AG08395 (cell line): ENCODE measurements at places on chromosomes 2 and 18.

DNA sequence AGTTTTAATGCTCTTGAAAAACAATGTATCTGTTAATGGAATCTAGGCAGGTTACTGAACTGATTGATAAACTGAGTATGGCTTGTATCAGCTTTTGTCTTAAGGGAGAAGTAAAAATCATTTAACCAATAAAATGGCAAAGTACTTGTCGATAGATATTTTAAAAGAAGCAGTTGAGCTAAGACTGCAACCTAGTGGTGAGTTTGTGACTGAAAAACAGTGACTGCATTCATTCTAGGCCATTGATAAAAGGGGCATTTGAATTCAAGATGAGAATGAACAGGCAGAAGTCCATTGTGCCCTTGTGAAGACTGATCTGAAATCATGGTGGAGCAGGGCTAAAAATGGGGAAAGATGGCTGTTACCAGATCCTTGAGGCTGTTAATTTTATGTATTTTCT lies 59.4 kb upstream of the MSTN start:
- no peak for DNase-seq

DNA sequence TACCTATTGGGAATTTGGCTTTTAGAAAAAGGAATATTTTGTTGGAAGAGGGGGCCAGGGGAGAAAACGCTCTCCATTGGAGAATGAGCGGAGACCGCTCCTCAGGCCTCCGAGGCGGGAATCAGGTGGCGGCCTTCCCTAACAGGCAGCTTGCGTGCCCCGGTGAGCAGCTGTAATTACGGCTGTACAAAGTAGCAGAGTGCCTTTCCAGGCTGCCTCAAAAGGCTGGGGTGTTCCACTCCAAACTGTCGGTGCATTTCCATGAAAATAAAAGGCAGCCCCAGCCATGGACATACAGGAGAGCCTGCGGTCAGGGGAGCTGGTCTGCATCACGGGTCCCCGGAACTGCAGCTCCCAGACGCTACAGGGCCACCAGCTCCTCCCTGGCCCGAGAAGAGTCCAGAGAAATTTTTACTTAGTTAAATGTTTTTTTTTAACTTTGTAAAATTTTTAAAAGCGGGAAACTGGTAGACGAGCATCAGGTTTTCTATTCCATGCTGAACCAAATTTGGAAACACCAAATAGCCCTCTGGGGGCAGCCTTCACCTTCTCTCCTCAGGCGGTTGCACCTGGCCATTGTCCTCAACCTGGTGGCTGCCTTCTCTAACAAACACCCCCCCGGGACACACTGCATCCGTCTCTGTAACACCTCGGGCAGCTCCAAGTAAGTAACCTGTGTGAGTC lies 209.3 kb upstream of the SALL3 start:
- no peak for DNase-seq

DNA sequence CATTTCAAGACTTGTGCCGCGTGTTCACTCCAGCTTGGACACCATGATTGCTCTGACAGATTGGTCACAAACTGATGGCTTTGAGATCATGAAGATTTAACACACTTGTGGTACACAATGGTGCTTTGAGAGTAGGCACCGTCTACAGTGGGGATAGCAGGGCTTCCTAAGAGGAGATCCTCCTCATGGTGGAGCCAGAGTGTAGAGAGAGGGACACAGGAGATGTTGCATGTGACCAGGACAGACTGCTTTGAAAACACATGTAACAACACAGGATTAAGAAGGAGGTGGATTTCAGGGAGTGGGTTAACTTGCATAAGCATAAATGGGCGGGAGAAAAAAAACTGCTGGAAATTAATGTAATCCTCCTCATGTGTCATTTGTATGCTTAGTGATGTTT lies 95.7 kb upstream of the LINC00305 start:
- DNase-seq, result no peak

DNA sequence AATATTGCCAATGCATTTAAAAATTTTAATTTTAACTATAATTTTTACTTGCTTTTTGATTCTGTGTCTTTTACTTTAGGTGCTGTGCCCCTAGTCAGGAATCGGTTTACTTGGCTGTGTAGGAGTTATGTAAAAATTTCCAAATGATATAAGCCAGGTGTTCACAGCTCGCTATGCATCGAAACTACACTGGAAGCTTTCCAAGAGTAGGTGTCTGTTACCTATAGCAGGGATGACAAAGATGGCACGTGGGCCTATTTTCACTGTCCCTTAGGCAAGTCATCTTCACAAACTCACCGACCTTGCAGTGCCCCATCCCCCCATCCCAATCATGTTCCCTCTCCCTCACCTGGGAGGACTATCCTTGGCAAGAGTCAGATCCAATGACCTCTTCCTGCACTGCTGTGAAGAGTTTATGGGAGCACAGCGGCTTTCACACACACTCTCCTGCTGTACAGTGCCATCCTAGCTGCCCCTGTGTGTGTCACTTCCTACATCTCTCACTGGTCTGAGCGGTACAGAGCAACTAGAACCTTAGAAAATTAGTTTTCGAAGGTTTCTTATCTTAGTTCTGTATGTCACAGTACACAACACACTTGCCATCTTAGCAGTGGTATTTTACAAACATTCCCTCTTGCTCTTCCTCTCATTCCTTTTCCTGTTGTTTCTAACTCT lies 49.2 kb upstream of the NAB1 start:
- DNase-seq, result no peak

- DNase-seq, result no peak
Measured at GRCh38 chr18:70220628-70221027, 15.1 kb upstream of the RTTN start.

DNA sequence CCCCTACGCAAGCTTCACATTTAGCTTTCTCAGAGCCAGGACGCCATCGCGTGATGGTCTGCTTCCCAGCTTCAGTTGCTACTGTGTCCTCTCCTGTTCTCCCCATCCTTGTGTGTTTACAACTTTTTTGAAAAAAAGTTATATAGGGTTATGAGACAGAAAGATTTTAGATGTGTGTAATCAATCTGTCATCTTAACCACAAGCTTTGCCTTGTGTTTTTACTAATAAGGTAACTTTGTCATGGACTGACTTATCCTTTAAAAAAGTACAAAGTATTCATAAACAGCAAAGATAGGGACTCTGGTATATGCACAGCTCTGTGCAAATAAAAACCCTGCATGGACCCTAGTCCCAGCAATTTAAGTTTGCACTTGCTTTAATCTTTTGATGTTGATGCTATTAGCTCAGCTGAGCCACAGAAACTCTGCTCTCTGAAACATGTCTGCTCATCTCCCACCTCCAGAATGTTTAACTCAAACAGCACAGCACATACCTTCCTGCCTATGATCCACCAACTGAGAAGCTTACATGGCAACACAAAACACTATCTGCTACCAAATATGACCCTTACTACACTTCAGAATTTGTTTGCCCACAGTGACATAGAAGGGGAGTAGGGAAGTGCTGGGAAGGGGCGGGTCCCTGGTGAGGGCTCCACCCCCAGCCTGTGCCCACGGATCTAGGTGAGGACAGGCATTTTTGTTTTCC lies 42.7 kb downstream of the SAP130 start:
- no peak for DNase-seq

GRCh38 chr2:46337208-46337994 lies 40.2 kb downstream of the EPAS1 start:
- no peak for DNase-seq

DNA sequence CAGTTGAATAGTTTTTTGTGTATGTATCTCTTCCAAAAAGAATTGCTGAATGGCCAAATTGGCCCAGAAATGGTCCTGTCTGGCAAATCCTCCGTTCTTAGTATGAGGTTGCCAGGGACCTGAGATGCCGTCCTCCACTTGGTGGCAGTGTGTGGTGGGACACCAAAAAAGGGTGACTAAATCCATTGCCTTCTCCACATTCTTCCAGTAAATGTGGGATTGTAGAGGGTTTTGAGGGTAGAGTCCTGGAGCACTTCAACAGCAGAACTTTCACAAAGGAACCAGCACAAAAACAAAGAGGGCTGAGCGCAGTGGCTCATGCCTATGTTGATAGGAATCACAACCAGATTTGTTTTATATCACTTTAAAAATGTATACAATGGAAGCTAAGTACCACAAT lies 199.9 kb downstream of the BCL2 start:
- DNase-seq, result peak; percentile 63

DNA sequence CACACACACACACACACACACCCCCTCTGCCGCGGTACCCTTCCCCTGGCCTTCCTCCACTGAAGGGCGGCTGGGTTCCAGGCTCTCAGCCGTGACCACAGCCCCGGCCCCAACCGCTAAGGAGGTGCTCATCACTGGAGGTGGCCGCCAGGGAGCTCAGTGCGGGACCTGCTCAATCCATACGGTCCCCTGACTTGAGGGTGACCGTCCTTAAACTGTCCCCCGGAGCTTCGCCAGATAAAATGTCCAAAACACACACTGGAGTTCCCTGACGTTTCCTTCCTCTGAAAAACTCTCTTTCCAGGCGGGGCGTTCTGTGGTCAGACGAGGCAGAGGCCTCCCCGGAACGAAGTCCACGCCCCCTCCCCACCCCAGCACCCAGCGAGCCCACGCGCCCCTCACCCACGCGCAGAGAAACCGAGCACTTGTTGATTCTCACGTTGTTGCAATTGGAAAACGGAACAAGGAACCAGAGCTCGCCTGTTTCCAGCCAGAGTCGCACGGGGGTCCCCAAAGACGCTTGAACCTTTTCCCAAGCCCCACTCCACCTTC lies 1.4 kb downstream of the MBP start:
- no peak for DNase-seq

GRCh38 chr2:17780546-17780945 lies 26.6 kb downstream of the GEN1 start:
- DNase-seq, result no peak

DNA sequence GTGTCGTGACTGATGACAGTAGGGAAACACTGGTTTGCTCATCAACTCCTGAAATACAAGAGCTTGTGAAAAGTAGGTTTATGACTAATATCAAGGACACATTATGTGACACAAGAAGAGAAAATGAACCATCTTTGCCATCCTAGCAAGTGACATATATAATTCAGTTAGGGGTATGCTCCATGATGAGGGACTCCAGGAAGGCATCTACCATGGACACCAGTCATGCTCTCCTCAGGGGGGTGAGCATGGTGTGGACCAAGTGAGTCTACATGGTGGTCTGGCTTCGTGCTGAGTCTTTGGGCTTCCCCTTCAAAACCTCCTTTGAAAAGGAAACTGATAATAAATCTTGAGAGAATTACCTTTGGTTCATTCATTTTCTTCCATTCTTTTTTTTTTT lies 11.7 kb upstream of the SERPINB5 start:
- DNase-seq, result no peak

GRCh38 chr2:174368691-174369090 lies 26.8 kb upstream of the SCRN3 start:
- no peak for DNase-seq

DNA sequence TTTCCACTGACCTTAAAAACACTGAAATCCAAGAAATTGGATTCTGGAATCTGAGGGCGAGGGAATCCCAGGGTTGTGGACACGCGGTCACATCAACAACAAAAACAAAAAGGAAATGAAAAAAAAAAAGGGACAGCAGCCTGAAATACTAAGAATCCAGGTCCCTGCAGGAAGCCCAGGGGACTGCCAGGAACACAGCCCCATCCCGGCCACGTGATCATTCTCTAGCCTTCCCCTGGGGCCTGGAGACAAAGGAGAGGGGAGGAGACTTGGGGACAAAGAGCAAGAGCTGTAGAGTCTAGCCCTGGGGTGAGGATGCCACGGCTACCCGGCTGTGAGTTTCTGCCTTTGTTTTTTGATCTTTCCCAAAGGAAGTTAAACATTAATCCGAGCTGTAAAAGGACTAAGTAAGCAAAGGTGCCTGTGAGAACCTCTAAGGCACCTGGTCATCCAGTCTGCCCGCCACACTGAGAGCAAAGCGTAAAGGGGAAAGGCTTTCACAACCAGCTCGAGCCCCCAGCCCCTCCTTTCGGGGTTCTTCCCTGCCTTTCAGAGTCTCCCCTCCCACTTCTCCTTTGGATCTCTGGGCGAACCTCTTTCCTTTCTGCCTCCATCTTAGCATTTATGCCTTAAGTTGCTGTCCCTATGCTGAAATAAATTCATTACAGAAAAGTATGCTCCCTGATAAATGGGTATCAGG lies 57.9 kb upstream of the MSH2 start:
- peak; percentile 75 for DNase-seq

DNA sequence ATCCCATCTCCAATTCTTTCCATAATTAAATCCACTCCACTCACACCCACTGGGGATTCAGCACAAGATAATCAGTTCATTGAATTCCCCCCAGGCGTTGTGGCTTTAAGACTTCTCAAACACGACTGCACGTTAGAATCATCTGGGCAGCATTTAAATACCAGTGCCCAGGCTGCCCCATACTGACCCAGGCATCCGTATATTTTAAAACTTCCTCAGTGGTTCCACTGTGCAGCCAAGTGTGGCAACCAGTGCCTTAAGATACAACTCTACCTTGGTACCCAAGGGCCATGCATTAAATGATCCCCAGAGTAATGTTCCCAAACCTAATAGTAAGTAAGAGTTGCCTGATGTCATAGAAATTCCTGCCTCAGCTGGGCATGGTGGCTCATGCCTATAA lies 54.3 kb upstream of the BZW1 start:
- DNase-seq, result no peak

DNA sequence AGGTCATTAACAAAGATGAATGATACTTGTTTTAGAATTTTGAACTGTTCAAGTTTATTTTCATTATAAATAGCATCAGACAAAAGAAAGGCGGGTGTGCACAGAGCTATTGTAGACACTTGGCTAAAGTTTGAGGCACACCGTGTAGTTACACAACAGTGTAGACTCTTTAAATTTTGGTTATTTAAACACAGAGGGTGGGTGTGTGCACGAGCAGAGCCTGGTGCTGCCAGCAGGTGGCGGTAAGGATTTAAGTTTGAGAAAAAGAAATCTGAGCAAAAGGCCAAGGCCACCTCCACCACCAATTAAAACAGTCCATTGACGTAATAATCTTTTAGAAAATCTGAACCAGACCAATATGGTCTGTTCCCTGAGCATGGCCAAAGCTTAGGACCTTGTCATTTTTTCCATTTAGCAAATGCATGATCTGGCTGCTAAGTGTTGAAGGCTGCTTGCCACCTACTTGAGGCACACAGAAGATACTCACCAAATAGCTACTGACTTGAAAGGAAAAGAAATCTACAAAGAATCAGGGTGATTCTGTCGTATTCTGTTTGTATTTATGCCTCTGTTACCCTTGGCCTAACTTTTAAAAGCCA lies 14.3 kb downstream of the COPS7B start:
- peak; percentile 52 for DNase-seq

DNA sequence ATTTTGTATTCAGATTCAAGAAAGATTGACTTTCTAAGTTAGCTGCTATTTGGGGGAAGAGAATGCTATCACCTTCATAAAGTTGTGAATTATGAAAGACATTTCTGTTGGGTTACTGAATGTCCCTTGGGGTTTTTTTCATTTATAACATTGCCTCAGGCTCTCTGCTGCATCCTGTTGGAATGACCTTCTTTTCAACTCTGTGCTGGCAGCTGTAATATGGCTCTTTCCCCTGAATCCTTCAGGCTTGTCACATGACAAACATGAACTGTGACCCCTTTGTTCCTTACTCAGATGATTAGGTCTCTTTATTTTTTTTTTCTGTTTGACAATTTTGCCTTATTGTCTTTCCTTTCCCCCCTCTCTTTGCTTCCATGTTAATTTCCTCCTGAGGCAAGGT lies 159.8 kb downstream of the TAF4B start:
- peak; percentile 15 for DNase-seq

- no peak for DNase-seq
Measured at GRCh38 chr2:64177315-64177714, 33.1 kb upstream of the PELI1 start.

GRCh38 chr2:110131166-110131565 lies 15.5 kb upstream of the MALL start:
- no peak for DNase-seq
